ENCODE measurements at places on chromosomes 7 and 10.
A peak's percentile ranks its signal among the peaks of the same experiment; 100 is the strongest.

DNA sequence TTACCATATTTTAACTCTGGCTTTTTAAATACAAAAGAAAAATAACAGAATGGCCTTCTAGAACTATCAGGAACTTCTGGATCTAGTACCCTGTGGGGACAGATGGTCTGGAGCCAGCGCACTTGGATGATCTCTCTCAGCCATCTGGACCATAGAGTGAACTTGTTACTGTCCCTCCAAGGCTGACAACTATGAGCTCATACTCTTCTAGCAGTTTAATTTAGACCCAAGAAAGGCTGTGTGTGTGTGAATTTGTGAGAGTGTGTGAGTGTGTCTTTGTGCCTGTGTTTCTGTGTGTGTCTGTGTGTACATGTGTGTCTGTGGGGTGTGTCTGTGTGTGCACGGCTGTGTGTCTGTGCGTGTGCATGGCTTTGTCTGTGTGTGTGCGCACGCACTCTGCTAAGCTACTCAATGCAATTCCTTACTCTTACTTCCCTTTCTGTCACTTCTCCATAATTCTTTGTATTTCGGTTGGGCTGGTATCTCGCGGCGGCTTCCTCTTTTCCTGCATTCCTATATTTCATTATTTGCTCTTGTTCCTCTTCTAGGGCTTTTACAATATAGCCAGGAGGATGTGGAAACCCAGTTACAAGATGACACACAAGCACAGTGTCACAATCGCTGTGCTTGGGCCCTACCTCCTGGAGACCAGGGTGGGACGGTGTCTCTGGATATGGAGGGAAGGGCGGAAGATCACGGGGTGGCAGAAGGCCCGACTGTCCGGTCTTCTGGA is 51.9 kb downstream of the IKZF1 start:
- DNase-seq = no peak

- DNase-seq = no peak
These were observed 58.6 kb downstream of the PNLIPRP2 start for GRCh38 chr10:116679351-116679750.

GRCh38 chr10:42637648-42638054 is 719 bp downstream of the ZNF33B start:
- DNase-seq = no peak

DNA sequence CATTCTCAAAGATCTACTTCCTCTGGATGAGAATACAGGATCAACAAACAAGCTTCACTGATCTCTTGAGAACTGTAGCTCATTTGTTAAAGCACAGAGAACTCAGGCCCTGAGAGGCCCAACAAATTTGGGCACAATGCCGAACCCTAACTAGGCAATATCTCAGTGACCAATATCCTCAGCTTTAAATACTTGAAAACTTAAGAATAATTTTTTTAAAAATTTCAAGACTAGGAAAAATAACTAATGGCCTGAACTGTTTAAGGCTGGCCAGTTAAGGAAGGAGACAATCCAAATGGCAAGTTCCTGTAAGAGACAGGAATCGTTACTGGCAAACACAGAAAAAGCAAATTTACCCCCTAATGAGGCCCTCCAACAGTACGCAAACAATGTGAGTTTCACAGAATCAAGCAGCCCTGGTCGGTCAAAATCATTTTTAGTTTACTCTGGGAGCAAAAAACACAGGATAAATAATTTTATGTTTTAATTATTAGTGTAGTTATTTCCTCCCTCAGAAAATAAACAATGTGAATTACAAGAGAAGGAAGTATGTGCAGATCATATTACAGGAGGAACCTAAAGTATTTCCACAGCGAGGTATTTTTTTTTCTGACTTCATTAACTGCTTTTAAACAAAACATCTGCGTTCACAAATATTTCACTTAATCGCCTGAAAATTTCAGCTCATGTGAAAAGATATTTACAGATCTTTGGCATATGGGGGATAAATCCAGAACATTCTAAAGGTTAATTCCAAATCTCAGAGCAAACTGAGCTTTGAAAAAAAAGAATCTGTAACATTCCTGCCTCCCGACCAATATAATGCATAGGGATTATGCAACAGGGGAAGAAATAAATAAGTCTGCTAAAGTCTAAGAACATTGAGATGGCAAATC is 39.5 kb downstream of the NT5C2 start:
- DNase-seq = no peak

DNA sequence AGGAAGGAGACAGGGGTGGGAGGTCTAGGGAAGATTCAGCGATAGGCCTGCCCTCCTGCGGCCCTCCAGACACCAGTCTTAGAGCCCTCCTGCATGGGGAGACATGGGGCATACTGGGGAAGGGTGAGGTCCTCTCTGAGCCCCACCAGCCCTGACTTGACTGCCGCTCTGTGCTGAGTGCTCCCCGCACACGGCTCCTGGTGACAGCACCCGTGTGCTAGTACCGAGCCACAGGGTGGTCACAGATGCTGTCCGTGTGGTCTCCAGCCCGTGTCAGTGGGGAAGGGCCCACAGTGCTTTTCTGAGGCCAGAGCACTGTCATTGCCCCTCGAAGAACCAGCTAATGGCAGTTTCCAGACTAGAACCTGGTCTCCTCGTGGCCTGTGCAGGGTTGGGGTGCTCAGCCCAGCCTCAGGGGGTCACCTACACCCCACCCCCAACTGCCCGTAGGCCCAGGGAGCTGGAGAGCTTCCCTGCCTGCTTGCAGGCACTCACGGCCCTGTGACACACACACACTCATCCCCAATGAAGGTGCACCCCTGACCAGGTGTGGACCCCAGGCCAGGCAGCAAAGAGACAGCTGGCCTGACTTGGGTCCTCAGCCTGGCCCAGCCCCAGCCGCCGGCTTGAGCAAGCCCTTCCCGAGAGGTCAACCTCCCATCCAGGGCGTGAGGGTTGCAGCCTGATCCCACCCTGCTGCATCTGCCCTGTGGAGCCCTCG is 86.0 kb upstream of the RET start:
- no peak for DNase-seq

- no peak for DNase-seq
These were observed 1071.9 kb downstream of the CNTNAP2 start for GRCh38 chr7:147188467-147188866.

GRCh38 chr10:115974351-115974750 is 298.7 kb downstream of the GFRA1 start:
- DNase-seq = no peak

DNA sequence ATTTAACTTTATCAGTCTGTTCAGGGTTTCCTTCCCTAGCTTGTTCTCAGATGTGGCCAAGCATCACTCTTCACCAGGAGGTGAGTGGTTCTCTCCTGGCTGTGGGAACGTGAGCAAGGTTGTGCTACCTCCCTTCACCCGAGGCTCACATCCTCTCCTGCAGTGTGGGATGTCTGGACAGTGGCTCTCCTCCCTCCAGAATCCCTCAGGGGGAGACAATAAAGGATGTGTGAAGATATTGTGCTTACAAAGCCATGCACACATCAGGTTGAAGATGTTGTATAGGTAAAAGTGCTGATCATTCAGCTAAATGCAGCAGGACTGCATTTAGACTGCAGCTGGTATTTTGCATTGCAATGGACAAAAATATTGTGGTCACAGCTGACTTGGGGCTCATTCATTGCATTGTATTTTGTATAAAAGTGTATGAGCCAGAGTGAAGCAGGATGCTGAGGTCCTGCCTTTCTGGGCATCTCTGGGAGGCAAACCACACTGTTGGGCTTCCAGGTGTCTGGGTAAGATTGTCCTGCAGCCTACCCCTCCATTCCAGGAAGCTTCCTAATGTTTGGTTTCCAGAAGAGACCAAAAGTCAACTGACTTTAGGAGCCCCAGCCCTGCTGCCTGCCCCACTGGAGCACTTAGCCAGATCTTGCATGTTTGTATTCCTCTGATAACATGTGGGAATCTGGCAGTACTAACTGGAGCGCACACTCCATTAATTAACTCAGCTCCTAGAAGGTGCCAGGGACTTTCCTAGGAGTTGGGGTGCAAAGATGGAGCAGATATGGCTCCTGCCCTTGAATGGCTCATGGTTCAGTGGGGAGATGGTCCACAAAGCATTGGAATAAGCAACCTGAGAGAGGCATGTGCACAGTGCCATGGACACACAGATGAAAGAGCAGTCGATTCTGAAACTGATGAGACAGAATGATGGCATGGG is 292.5 kb upstream of the ZNF32 start:
- no peak for DNase-seq

DNA sequence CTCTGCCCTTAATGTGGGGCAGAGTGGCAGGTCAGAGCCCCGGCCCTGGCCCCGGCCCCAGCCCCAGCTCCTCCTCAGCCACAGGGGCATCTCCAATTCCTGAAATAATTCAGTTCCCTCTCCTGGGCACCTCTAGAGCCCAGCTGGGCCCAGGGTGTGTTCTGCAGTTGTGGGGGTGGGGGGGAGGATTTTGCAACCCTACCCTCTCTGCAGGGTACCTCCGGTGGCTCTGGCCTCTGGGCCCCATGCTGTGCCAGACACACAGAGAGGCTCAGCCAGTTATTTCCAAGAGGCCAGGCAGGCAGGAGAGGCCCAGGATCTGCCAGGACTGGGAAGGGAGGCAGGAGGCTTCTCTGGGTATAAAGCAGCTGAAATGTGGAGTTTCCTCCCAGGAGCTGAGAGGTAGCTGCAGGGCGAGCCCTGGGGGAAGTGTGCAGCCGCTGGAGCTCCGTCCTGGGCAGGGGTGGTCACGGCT is 47.9 kb downstream of the PWWP2B start:
- no peak for DNase-seq

DNA sequence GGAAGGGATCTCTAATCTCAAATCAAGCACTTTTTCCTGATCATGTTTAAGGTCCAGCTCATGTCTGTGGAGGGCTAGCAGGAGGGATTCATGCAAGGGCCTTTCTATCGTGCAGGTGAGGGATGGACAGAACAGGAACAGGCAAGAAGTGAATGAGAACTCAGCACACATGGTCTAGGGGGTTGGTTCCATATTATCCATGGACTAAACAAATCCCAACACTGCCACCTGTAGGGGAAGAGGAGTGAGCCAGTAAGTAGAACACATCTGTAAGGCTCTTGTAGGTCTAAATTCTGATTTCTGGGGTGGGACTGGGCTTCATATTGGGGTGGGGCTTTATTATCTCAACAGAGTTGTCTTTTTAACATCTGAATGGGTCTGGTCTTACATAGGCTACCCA is 138.0 kb upstream of the TARP start:
- DNase-seq = peak; percentile 54

- no peak for DNase-seq
These were observed 10.1 kb upstream of the ADAP1 start for GRCh38 chr7:964401-965231.

GRCh38 chr10:27481486-27481885 is 22.6 kb upstream of the RAB18 start:
- DNase-seq = no peak

GRCh38 chr7:91162436-91162835 is 101.8 kb upstream of the FZD1 start:
- DNase-seq = no peak

GRCh38 chr10:62199584-62199983 is 69.1 kb downstream of the RTKN2 start:
- no peak for DNase-seq

- DNase-seq = peak; percentile 1
These were observed at the start of gene HHEX for GRCh38 chr10:92689663-92690210. Gene HHEX, plus strand, starts transcription at chr10:92689955. Its CDS starts 32 bp downstream, at chr10:92689987.

- DNase-seq = no peak
These were observed 173.2 kb downstream of the SEMA3A start for GRCh38 chr7:84021292-84021908.

GRCh38 chr10:71623098-71623985 is 96.2 kb downstream of the C10orf105 start:
- DNase-seq = no peak

DNA sequence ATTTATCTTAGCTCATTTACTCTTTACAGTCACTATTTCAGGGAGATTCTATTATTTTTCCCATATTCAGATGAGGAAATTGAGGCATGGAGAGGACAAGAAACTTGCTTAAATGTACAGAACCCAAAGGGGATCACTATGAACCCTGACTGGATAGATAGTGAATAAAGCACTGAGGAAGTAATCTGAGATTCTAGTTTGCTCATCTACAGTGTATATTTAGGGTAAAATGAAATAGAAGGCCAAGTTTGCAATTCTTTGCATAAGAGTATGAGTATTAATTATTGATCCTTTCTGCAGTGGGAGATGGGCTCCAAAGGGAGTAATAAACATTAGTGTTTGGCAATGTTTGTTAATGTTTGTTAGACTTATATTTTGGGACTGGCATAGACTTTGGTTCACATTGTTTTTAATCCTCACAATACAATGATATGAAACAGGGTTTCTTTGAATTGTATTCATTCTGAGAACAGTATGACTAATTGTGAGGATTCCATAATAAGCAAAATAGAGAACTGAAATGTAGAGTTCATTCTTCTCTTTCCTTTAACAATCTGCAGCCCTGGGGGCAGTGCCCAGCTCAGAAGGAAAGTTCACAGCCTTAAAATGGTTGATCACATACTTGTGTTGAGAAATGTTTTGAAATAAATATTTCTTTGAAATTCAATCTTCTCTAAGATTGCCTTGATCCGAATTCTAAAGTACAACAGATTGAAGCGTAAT is 131.0 kb upstream of the ZNF804B start:
- no peak for DNase-seq

DNA sequence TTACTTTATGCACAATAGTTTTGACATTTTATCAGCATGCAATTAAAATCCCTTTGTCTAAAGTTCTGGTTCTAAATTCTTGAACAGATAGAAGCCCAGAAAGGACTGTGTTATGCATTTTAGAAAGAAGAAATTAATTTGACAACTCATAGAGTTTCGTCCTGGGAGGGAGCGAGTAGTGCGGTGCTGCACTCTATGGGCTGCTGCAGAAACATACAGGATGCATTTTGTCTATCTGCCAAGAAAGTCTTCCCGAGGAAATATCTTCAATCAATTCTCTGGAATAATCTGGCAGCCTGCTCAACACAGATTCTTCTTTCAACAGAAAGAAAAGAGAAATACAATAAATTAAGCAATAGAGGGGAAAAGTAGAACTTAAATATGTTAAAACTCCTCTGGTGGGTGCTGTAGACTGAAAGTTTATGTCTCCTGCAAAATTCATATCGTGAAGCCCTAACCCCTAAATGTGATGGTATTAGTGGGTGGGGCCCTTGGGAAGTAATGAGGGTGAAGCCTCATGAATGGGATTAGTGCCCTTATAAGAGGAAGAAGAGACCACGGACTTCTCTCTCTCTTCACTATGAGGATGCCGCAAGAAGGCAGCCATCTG is 39.0 kb upstream of the IFRD1 start:
- DNase-seq = no peak

- DNase-seq = no peak
These were observed 1162.2 kb downstream of the TYW1 start for GRCh38 chr7:68158686-68159295.

GRCh38 chr10:127802531-127803095 is 65.6 kb downstream of the FOXI2 start:
- no peak for DNase-seq

DNA sequence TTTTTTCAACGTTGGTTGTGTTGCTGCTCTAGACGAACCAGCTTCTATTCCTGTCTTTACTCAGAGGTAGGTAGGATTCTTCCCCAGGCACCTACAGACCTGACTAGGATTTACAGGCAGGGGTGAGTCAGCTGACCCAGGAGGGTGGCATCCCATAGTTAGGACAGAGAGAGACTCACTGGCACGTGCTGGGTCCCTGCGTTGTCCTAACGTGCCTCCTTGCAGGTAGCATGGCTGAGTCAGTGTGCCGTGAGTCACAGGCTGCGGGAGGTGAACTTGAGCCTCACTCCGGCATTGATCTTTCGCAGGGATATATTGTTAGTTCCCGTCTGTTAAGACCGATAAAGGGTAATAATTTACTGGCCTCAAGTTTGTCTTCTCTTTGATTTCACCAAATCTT is 96.5 kb downstream of the PFKFB3 start:
- DNase-seq = no peak
